Psoas muscle (tissue), 8 donors: ENCODE measurements at places on chromosomes 11 and 22.

GRCh38 chr11:112270551-112271180 is 10.0 kb upstream of the PLET1 start:
- no peaks in the 10 kb centered on the region for H3K27me3 ChIP-seq
- H3K4me3 ChIP-seq: no peak overlapping the region
- no peak for DNase-seq
- no peak overlapping the region for H3K27ac ChIP-seq
- H3K36me3 ChIP-seq: no peaks in the 10 kb centered on the region
- H3K4me1 ChIP-seq: no peaks in the 10 kb centered on the region

- H3K27ac ChIP-seq: peak overlapping the region; percentile 88
- peaks cover 78% of the 10 kb centered on the region for H3K36me3 ChIP-seq
- peak overlapping the region; percentile 93 for H3K4me3 ChIP-seq
- peaks cover 38% of the 10 kb centered on the region for H3K4me1 ChIP-seq
These were observed 634 bp downstream of the TIMM8B start for GRCh38 chr11:112085822-112086421.

GRCh38 chr22:36734171-36735058 is 30.9 kb upstream of the CACNG2 start:
- H3K27me3 ChIP-seq: peaks cover 49% of the 10 kb centered on the region
- H3K27ac ChIP-seq: no peak overlapping the region
- no peaks in the 10 kb centered on the region for H3K36me3 ChIP-seq
- H3K4me1 ChIP-seq: no peaks in the 10 kb centered on the region
- H3K4me3 ChIP-seq: no peak overlapping the region

- no peak overlapping the region for H3K4me3 ChIP-seq
- H3K36me3 ChIP-seq: no peaks in the 10 kb centered on the region
- DNase-seq: no peak
- peaks cover under 1% of the 10 kb centered on the region for H3K4me1 ChIP-seq
- H3K27ac ChIP-seq: no peak overlapping the region
- H3K27me3 ChIP-seq: peaks cover 5% of the 10 kb centered on the region
These were observed 5.9 kb downstream of the SLC37A2 start for GRCh38 chr11:125069008-125069407.

DNA sequence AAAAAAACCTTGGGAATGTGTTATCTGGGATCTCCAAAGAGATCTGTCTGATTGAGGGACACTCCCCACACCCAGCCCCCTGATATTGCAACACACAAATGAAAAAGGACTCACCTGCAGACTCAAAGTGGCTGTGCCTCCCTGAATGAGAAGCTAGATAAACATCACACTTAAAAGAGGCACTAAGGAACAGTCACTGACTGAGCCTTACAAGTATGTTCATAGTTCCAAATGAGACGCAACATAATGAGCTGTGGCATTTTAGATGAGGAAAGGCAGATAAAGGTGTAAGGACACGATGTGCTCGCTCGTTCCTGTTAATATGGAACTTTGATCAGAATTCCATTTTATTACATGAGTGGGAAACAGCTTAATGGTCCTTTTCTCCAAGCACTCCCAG is 21.0 kb upstream of the CFAP300 start:
- H3K4me1 ChIP-seq: no peaks in the 10 kb centered on the region
- H3K4me3 ChIP-seq: no peak overlapping the region
- H3K27ac ChIP-seq: no peak overlapping the region
- no peaks in the 10 kb centered on the region for H3K27me3 ChIP-seq
- no peaks in the 10 kb centered on the region for H3K36me3 ChIP-seq

- no peaks in the 10 kb centered on the region for H3K27me3 ChIP-seq
- no peak for DNase-seq
- no peaks in the 10 kb centered on the region for H3K36me3 ChIP-seq
- no peak overlapping the region for H3K4me3 ChIP-seq
- no peak overlapping the region for H3K27ac ChIP-seq
These were observed 24.4 kb upstream of the IZUMO1R start for GRCh38 chr11:94279996-94280395.

- no peak overlapping the region for H3K27ac ChIP-seq
- peaks cover 67% of the 10 kb centered on the region for H3K27me3 ChIP-seq
- peak; percentile 10 for DNase-seq
These were observed 1.5 kb downstream of the SULT4A1 start for GRCh38 chr22:43860831-43861230.

GRCh38 chr11:9574622-9575259 is 1.3 kb downstream of the WEE1 start:
- peaks cover 2% of the 10 kb centered on the region for H3K4me1 ChIP-seq
- H3K27ac ChIP-seq: peak overlapping the region; percentile 94
- no peaks in the 10 kb centered on the region for H3K27me3 ChIP-seq
- peak; percentile 27 for DNase-seq
- peak overlapping the region; percentile 78 for H3K4me3 ChIP-seq
- peaks cover 2% of the 10 kb centered on the region for H3K36me3 ChIP-seq

DNA sequence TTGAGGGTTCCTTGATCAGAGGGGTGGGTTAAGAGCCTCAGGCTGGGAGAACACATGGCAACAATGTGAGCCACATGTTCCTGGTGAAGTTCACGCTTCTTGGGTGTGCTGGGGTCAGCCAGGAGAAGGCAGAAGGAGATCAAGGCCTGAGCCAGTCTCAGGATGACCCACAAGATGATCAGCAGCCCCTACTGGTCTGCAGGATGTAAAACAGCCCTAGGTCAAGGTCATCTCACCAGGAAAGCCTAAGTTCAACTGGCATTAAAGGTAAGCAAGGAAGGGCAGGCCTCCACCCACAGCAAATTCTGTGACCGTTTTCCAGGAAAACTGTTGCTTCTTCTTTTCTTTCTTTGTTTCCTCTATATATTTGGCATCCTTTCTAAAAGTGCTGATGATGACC is 156.7 kb upstream of the KIRREL3 start:
- no peaks in the 10 kb centered on the region for H3K36me3 ChIP-seq
- H3K4me3 ChIP-seq: no peak overlapping the region
- no peaks in the 10 kb centered on the region for H3K4me1 ChIP-seq

- no peak overlapping the region for H3K4me3 ChIP-seq
- no peak for DNase-seq
- peaks cover under 1% of the 10 kb centered on the region for H3K27me3 ChIP-seq
- H3K27ac ChIP-seq: no peak overlapping the region
These were observed 4.9 kb upstream of the TMEM132A start for GRCh38 chr11:60919320-60919719.

GRCh38 chr11:130437848-130438247 is 9.4 kb upstream of the ADAMTS8 start:
- H3K27me3 ChIP-seq: no peaks in the 10 kb centered on the region
- H3K27ac ChIP-seq: no peak overlapping the region
- peaks cover 11% of the 10 kb centered on the region for H3K4me1 ChIP-seq
- no peak overlapping the region for H3K4me3 ChIP-seq

GRCh38 chr11:61711037-61711436 is 30.8 kb downstream of the DAGLA start:
- no peaks in the 10 kb centered on the region for H3K27me3 ChIP-seq
- no peaks in the 10 kb centered on the region for H3K36me3 ChIP-seq
- DNase-seq: no peak
- peaks cover 16% of the 10 kb centered on the region for H3K4me1 ChIP-seq
- H3K27ac ChIP-seq: peak overlapping the region; percentile 30

- no peaks in the 10 kb centered on the region for H3K36me3 ChIP-seq
- H3K27ac ChIP-seq: no peak overlapping the region
- no peak overlapping the region for H3K4me3 ChIP-seq
- no peaks in the 10 kb centered on the region for H3K27me3 ChIP-seq
- no peak for DNase-seq
These were observed 23.5 kb downstream of the LARGE1 start for GRCh38 chr22:33896575-33897447.

DNA sequence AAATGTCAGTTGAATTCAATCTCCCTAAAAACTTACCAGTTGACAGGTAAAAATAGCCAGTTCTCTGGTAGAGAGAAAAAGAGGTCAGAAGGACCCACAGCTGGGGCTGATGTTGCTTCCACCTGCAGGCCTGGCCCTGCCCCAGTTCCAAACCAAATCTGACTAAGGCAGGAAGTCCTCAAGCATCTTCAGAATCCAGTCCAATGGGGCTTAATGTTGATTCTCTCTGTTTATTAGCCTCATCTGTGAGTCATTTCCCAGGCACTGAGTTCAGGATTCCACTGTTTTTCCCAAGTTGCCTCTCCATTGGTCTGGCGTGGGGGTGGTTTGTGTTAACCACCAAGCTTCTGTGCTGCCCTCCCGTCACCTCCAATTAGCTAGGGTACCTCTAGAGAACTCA is 601.8 kb downstream of the INSC start:
- no peaks in the 10 kb centered on the region for H3K36me3 ChIP-seq
- no peaks in the 10 kb centered on the region for H3K27me3 ChIP-seq
- DNase-seq: no peak
- H3K4me1 ChIP-seq: no peaks in the 10 kb centered on the region
- no peak overlapping the region for H3K4me3 ChIP-seq
- H3K27ac ChIP-seq: no peak overlapping the region

GRCh38 chr11:87473174-87473573 is 435.4 kb downstream of the TMEM135 start:
- DNase-seq: no peak
- H3K4me1 ChIP-seq: no peaks in the 10 kb centered on the region
- no peaks in the 10 kb centered on the region for H3K27me3 ChIP-seq

- H3K4me3 ChIP-seq: peak overlapping the region; percentile 100
- H3K27me3 ChIP-seq: no peaks in the 10 kb centered on the region
- H3K36me3 ChIP-seq: peaks cover 39% of the 10 kb centered on the region
- DNase-seq: peak; percentile 91
- peak overlapping the region; percentile 98 for H3K27ac ChIP-seq
These were observed 3.2 kb downstream of the CTSD start for GRCh38 chr11:1760351-1761109.

GRCh38 chr11:1485504-1485885 is 1.1 kb downstream of the MOB2 start:
- H3K4me3 ChIP-seq: peak overlapping the region; percentile 39
- peak overlapping the region; percentile 53 for H3K27ac ChIP-seq
- H3K27me3 ChIP-seq: no peaks in the 10 kb centered on the region
- peaks cover 5% of the 10 kb centered on the region for H3K36me3 ChIP-seq

GRCh38 chr11:117828611-117829368 is 4.2 kb upstream of the FXYD2 start:
- H3K27me3 ChIP-seq: no peaks in the 10 kb centered on the region
- no peaks in the 10 kb centered on the region for H3K36me3 ChIP-seq
- no peak overlapping the region for H3K27ac ChIP-seq
- DNase-seq: peak; percentile 65
- H3K4me1 ChIP-seq: peaks cover 15% of the 10 kb centered on the region

- no peak overlapping the region for H3K4me3 ChIP-seq
- H3K36me3 ChIP-seq: no peaks in the 10 kb centered on the region
- H3K27me3 ChIP-seq: peaks cover 21% of the 10 kb centered on the region
- H3K27ac ChIP-seq: no peak overlapping the region
- no peak for DNase-seq
These were observed 1.0 kb downstream of the B4GALNT4 start for GRCh38 chr11:370070-370941.

- H3K4me1 ChIP-seq: peaks cover 65% of the 10 kb centered on the region
- H3K27me3 ChIP-seq: no peaks in the 10 kb centered on the region
- DNase-seq: peak; percentile 84
These were observed 16.7 kb downstream of the BCL9L start for GRCh38 chr11:118908901-118909618.

DNA sequence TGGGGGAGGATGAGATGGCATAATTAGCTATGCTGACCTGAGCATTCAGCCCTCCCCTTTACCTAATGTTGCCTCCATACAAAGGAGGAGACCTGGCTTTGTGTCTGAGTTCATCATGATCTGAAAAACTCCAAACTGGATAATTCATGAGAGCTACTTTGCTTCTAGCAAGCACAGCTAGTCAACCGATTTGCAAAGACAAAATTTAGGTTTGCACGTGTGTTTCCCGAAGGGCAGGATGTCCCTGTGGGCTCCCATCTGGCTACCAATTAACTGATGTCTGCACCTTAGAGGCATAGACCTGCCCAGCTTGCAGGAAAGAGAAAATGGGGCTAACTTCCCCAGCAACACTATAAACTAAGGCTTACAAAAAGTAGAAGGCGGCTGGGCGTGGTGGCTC is 42.2 kb upstream of the POU2AF1 start:
- no peaks in the 10 kb centered on the region for H3K27me3 ChIP-seq
- H3K4me1 ChIP-seq: peaks cover 25% of the 10 kb centered on the region
- H3K27ac ChIP-seq: no peak overlapping the region
- no peaks in the 10 kb centered on the region for H3K36me3 ChIP-seq
- H3K4me3 ChIP-seq: no peak overlapping the region

GRCh38 chr22:46803031-46803880 is 40.8 kb downstream of the TBC1D22A start:
- H3K36me3 ChIP-seq: peaks cover 24% of the 10 kb centered on the region
- DNase-seq: no peak
- no peak overlapping the region for H3K4me3 ChIP-seq
- no peaks in the 10 kb centered on the region for H3K27me3 ChIP-seq
- H3K4me1 ChIP-seq: peaks cover 3% of the 10 kb centered on the region

DNA sequence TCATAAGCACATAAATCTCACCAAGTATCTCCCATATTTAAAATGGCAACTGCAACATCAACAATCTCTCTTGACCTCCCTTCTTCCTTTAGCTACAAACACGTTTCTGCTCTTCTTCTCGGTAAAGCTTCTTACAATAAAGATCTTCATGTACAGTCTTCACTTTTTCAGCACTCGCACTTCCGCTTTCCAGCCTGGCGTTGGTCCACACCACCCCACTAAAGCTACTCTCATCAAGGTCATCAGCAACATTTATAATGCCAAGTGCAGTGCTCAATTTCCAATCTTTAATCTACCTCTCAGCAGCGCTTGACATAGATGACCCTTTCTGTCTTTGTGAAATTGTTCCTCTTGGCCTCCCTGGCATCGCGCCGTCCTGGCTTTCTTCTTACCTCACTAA is 33.6 kb downstream of the NTM start:
- DNase-seq: no peak
- H3K36me3 ChIP-seq: no peaks in the 10 kb centered on the region
- H3K27me3 ChIP-seq: no peaks in the 10 kb centered on the region
- H3K4me3 ChIP-seq: no peak overlapping the region
- no peak overlapping the region for H3K27ac ChIP-seq

GRCh38 chr11:76276046-76276780 is 69.9 kb upstream of the WNT11 start:
- no peak overlapping the region for H3K4me3 ChIP-seq
- no peak for DNase-seq
- no peaks in the 10 kb centered on the region for H3K4me1 ChIP-seq
- no peak overlapping the region for H3K27ac ChIP-seq
- no peaks in the 10 kb centered on the region for H3K36me3 ChIP-seq

GRCh38 chr11:62985041-62985750 is 429 bp upstream of the SLC22A6 start:
- H3K4me3 ChIP-seq: no peak overlapping the region
- no peak for DNase-seq
- H3K27me3 ChIP-seq: peaks cover 3% of the 10 kb centered on the region

DNA sequence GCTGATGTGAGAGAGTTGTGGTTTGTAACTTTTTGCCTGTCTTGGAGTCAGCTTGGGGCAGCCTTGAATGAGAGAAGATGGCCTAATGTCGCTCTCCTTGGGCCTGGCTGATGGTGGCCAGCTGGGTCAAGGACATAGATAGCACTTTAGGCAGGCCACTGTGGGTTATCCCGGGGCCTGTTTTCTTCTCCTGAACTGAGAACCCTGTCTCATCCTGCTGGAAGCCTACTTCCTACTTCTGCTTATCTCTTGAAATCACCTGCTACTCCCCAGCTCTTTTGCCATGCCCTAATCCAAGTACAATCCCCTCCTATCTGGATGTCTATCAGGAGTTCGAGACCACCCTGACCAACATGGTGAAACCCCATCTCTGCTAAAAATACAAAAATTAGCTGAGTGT is 49.5 kb downstream of the OSBP2 start:
- H3K27ac ChIP-seq: no peak overlapping the region
- DNase-seq: no peak
- H3K36me3 ChIP-seq: no peaks in the 10 kb centered on the region
